ENCODE measurements at places on chromosomes 13 and 19.

GRCh38 chr13:94232956-94233355 lies 246.5 kb downstream of the DCT start:
- DNase-seq, result no peak

- no peak for DNase-seq
Observed at GRCh38 chr13:111161601-111162600, 46.8 kb downstream of the ARHGEF7 start.

- DNase-seq, result no peak
Observed at GRCh38 chr13:48118030-48118429, 23.1 kb upstream of the MED4 start.

DNA sequence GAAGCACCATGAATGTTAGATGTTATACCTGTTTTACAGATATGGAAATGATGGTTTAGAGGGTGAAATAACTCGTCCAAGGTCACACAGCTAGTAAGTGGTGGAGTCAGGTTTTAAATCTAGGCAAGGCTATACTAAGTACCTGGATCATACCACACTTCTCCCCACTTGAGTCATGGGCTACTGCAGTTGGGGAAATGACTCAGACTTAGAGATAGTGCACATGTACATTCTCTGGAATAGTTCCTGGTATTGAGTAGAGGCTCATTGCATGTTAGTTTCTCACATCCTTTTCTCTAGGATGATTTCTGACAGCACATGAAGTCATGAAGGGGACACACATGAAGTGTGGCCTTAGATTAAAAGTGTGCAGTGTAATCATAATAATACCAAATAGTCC lies 76.2 kb upstream of the TNFSF11 start:
- DNase-seq, result no peak

DNA sequence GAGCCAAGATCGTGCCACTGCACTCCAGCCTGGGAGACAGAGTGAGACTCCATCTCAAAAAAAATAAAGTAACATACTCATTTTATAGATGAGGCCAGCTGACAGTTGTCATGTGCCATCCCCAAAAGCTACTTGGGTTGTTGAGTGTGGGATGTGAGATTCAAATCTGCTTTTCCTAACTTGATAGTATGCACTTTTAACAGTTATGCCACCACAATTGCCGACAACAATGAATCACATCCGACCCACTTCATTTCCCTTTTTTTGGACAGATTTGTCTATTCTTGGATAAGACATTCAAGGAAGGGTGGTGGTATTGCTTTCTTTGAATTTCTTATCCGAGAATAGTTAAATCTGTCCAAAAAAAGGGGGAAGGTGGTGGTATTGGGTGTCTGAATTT lies 16.3 kb upstream of the DNMT1 start:
- no peak for DNase-seq

DNA sequence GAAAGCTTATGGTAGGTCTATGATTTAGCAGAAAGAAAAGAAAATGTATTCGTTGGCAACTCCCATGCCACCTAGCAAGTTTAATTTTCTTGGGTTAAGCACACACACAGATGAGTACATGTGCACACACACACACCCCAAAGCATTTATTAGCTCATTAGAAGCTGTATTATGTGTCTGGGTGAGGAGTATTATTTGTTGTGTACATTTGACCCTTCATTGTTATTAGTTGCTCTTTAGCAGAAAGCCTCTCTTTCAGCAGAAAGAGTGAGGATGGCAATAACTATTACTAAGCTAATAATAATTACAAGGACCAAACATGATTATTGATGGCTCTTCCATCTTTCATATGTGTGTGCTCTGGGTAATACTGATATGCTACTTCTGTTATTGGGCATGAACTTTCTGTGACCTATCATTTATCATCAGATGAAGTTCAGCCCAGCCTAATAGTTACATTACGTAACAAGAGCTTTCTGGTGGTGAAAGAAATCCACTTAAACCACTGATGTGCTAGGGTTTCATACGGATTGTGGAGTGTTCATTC lies 177.4 kb upstream of the OBI1 start:
- no peak for DNase-seq

GRCh38 chr19:18059297-18059696 lies 27.4 kb downstream of the IL12RB1 start:
- DNase-seq, result no peak

DNA sequence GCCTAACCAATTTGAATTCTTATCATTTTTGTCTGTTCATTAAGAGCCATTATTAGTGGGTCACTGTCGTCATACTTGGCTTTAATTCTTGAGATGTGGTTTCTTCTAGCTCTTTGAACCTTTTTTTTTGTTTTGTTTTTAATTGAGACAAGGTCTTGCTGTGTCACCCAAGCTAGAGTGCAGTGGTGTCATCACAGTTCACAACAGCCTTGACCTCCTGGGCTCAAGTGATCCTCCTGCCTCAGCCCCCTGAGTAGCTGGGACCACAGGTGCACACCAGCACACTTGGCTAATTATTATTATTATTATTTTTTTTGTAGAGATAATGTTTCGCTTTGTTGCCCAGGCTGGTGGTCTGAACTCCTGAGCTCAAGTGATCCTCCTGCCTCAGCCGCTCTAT lies 25.8 kb upstream of the LDLR start:
- DNase-seq, result no peak

GRCh38 chr13:58134012-58134411 lies 502.5 kb downstream of the PCDH17 start:
- DNase-seq, result no peak

GRCh38 chr19:42178791-42179674 lies 38.4 kb downstream of the DEDD2 start:
- DNase-seq, result no peak

DNA sequence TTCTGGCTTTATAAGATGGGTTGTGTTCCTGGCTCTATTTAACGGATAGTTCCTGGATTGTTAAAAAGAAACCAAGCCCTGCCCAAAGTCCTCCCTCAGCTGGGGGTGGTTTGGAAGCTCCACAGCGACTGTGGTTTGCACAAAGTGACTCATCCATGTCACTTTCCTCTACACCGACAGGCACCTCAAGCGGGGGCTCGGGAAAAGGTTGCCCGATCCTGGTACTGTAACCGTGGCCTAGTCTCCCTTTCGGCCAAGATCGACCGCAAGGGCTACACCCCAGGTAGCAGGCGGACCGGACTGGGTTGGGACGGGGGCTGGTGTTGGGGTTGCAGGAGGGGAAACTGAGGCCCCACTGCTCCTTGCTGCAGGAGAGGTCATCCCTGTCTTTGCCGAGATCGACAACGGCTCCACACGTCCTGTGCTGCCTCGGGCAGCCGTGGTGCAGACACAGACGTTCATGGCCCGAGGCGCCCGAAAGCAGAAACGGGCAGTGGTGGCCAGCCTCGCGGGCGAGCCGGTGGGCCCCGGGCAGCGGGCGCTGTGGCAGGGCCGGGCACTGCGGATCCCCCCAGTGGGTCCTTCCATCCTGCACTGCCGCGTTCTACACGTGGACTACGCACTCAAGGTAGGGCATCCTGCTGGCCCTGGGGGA lies 1.6 kb downstream of the ARRDC2 start:
- DNase-seq, result no peak

DNA sequence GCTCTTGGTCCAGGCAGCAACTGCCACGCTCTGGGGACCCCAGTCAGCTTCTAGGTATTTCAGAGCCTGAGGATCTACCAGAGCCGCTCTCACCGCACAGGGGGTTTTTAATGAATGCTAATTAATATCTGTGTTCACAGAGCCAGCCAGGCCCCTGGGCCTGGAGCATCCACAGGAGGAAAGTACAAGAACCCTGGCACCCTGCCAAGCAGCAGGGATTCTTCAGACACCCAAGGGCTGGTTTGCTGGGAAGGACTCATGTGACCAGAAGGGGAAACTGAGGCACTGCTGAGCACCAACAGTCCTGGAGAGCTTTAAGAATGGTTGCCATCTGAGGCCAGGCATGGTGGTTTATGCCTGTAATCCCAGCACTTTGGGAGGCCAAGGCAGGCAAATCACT lies 38.0 kb upstream of the ADGRE5 start:
- no peak for DNase-seq

GRCh38 chr13:98033277-98034247 lies 80.1 kb downstream of the IPO5 start:
- DNase-seq, result no peak

- no peak for DNase-seq
Observed at GRCh38 chr13:21077076-21077787, 15.8 kb upstream of the LATS2 start.

GRCh38 chr13:20525144-20525600 lies 485 bp downstream of the CRYL1 start:
- DNase-seq, result peak; percentile 2

DNA sequence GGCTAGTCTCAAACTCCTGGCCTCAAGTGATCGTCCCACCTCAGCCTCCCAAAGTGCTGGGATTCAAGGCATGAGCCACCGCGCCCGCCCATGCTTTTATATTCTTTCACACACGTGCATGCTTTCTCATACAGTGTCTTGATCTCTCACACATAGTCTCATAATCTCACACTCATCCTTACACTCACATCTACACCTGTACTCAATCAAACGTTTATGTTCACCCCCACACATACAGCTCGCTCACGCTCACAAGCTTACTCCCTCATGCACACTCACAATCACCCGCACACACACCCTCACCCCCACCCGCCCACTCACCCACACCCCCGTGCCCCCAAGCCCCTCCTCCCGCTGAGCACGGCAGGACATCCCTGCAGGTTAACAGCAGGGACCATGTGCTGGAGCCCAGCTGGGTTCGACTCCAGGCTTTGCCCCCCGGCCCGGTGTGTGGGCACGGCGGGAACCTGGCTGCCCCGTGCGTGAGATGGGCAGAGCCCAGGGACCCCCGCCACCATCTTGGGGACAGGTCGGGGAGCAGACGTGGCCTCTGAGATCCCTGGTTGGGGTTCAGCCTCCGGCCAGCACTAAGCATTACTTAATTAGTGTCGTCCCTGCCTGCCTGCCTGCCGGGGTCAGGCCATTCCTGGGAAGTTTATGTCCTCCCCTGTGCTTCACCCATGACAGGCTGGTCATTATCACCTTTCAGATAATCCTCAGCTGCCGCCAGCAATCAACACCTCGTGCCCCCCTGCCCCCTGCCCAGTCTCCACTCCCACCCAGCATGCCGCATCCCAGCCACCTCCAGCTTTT lies 11.4 kb downstream of the SBK2 start:
- DNase-seq, result no peak

DNA sequence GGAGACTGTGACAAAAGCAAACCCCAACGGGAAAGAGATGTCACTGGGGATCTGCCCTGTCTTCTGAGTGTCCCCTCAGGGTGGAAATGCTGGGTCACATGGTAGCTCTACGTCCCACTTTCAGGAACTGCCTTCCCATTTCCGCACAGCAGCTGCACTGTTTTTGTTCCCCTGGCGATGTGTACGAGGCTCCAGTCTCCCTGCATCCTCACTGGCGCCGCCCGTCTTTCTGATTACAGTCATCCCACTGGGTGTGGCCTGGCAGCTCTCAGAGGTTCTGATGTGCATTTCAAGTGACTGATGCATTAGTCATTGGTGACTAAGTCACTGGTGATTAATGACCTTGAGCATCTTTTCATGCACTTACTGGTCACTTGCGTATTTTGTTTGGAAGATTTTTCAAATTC lies 21.2 kb downstream of the PCID2 start:
- DNase-seq, result no peak

DNA sequence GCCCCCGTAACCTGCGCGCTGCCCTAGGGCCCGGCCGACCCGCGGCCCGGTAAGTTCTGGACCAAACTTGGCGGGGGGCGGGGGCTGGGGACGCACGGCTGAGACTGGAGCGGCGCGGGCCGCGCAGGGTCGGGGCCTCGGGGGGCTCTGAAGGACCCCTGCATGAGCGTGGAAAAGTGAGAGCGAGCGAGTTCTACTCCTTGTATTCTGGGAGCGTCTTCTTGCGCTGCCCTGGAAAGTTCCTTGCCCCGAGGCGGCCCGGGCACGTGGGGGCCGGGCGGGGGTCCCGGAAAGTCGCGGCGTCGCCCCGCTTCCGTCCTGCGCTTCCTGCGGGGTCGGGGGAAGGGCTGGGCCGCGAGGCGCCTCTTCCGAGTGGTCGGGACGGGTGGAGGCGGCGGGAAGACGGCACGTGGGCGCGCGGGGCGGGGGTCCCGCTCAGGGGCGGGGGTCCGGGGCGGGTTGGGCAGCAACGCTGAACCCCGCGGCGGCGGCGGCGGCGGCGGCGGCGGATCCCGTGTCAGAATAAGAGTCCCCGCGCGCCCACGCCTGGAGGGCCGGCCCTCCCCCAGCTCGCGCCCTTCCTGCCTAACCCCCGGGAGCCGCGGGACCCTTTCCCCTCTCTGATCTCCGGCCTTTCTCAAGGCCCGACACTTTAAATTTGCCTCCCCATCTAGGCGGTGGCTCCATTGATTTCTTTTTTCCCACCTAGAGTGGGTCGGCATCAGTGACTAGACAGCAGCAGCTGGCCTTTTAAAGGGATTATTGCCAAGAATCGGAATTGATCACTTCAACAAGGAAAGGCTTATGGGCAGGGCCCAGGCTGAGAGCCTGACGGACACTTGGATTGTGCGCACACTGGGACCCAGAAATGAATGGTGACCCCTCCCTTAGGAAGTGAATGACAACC lies 749 bp downstream of the GATAD2A start:
- peak; percentile 26 for DNase-seq

- no peak for DNase-seq
Observed at GRCh38 chr13:50357586-50358118, 342.4 kb downstream of the KCNRG start.

DNA sequence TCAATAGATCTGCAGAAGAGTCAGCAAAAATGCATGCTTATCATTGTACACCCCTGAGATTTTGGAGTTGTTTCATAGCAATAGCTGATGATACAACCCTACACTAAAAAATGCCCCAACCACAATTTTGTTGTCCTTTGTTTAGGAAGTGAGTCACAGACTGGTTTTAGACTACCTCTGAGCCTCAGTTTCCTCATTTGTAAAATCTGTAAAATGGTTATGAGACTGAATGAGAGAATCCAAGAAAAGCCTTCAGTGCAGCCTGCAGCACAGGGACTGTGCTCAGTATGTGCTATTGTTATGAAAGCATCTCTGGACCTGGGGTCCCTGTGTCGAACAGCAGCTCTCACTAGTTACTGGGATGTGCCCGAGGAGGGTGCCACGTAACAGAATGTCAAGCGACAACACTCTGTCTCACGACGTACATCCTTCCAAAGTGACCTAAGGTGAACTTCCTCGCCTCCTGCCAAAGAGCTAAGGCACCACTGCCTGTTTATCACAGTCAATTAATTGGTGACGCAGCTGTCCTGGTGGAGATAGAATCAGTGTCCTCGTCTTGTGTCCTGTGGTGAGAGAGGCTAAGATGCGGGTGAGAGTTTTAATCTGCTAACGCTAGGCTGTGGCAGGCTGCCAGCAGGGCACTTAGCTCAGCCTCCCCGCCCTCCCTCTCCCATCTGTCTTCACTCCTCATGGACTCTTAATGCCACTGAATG lies 18.1 kb downstream of the DHRS12 start:
- DNase-seq, result no peak

- peak; percentile 68 for DNase-seq
Observed at GRCh38 chr19:37506387-37507166, at the start of gene ZNF793. Gene ZNF793 (plus strand): TSS chr19:37506939. CDS start chr19:37523440, 16,501 bp downstream.

Measured in T follicular helper cell (primary cell).